ENCODE measurements at places on chromosomes 3 and 15.

GRCh38 chr3:44159696-44160300 is 81.9 kb upstream of the TOPAZ1 start:
- DNase-seq: no peak

GRCh38 chr3:150691414-150692040 is 12.2 kb downstream of the ERICH6 start:
- no peak for DNase-seq

GRCh38 chr3:43618142-43618541 is 3.7 kb downstream of the ANO10 start:
- DNase-seq: no peak

DNA sequence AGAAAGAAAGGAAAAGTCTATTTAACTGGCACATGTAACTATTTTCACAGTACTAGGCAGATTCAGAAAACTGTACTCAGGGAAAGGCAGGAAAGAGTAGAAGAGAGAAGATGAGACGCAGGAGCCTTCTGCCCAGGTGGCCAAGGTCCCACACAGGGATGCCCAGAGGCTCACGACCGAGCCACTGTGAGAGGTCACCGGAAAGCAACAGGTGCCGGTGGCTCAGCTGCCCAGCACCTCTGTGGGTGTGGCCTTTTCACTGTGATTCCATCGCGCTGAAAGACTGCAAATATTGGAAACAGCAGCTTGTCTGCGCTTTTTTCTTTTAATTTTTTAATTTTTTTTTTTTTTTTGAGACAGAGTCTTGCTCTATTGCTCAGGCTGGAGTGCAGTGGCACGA is 226.8 kb downstream of the OCA2 start:
- DNase-seq: no peak

GRCh38 chr3:150222691-150223489 is 185.2 kb upstream of the TSC22D2 start:
- DNase-seq: no peak

DNA sequence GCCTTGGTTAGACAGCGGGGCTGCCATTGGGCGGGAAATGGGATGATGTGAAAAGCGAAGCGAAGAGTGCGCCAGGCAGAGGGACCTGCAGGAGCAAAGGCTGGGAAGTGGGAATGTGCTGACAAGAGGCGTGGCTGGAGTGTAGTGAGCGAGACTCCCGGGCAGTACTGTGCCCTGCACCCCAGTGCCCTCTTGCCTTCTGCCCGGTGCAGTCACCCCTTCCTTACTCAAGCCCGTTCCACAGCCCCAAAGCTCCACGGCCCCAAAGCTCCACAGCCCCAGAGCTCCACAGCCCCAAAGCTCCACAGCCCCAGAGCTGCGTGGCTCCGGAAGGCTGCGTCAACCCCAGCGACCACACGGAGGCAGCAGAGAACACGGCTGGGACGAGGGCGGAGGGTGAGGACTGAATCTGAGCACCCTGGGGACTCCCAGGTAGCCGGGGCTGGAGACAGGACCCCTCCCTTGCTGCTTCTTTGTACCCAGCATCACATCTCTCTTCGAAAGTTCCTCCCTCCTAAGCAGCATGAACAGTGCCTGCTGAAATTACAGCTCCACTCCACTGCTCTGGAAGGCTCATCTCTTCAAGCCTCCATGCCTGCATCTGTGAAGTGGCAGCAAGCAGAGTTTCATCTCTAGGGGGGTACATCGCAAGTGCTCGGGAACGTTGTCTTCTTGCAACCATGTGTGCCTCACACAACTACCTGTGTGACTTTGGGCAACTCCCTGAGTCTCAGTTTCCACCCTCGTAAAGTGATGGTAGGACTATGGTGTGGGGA is 108.9 kb downstream of the FBLN2 start:
- peak; percentile 25 for DNase-seq

DNA sequence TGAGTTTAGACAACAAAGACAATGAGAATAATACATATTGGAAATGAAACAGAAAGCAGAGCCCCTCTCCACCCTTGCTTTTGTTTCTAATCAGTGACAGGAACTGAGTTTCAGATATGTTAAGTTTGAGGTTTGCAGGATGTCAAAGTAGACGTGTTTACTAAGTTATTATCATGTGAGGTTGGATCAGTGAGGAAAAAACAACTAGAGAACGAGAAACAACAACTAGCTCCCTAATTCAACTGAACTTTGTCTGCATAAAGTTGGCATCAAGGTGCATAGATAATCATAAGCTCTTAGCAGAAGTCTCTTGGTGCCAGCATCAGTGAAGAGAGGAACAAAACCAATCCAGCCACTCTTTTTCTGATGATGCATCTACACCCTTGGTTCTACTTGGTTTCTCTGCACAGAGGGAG is 491.1 kb upstream of the NR2F2 start:
- DNase-seq: no peak

GRCh38 chr15:73889053-73889761 is 15.8 kb downstream of the TBC1D21 start:
- no peak for DNase-seq

All from amniotic stem cell (primary cell).